ENCODE measurements at places on chromosomes 12 and 14.
A peak's percentile ranks its signal among the peaks of the same experiment; 100 is the strongest.

- no peak for DNase-seq
Observed at GRCh38 chr14:29971101-29971500, 43.5 kb upstream of the PRKD1 start.

- no peak for DNase-seq
Observed at GRCh38 chr12:40351976-40352375, 127.2 kb downstream of the LRRK2 start.

- no peak for DNase-seq
Observed at GRCh38 chr14:75339059-75339458, 60.4 kb downstream of the FOS start.

DNA sequence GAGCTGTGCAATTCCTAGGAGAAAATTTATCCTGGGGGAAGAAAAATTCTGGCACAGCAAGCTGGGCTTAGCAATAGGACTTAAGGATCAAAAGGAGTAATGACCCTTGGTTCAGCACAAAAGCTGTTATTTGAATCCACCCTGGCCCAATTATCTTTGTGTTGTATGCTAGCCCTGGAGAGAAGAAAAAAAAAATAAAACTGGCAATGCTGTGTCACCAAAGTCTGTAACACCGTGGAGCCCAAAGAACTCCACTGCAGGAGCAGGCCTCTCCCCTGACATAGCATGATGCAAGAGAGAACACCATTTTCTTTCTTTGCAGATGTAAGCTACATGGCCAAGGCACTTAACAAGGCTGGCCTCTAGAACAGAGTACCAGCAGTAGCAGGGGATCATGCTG lies 63.0 kb upstream of the ARHGAP5 start:
- no peak for DNase-seq

- no peak for DNase-seq
Observed at GRCh38 chr14:20219033-20219432, 4.5 kb upstream of the OR11H6 start.

DNA sequence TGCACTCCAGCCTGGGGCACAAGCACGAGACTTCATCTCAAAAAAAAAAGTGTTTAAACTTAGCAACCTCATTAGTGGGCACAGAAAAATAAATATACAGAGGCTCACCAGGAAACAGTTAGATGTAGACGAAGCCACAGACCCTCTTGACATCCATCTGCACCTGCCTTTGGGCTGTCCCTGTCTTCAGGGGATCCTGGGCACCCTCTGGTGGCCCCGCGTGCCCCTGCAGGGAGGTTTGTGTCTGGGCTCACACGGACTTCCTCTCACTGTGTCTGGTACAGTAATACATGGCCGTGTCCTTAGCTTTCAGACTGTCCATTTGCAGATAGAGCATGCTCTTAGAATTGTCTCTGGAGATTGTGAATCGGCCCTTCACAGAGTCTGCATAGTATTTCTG lies 916.5 kb downstream of the TMEM121 start:
- no peak for DNase-seq

DNA sequence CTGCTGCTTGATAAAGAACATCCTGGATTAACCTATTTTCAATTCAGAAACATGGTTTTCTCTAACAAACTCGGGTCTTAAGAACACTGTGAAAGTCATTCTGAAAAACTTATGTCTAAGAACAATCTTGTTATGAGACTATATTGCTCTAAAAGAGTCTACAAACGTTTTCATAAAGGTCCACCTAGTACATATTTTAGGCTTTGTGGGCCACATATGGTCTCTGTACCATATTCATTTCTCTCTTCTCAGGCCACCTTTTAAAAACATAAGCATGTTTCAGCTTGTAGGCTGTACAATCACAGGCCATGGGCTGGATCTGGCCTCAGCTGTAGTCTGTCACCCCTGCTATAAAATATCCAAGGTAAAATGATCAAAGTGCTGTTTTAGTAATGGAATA lies 39.9 kb downstream of the PPP4R3A start:
- no peak for DNase-seq

DNA sequence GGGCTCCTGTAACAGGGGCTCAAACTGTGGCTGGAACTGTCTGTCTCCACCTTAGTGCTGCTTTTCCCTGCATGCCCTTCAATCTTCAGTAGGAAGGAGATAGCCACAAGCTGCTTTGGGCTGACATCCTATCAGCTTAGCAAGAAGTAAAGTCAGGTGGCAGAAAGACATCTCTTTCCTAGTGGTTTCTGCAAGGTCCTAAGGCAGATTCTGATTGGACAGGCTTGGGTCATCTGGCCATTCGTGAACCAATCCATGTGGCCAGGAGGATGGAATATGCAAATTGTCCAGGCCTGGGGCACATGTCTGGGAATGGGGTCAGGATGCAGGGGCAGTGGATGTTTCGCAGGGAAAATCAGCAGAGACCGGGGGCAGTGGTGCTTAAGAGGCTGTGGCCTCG lies 5.2 kb downstream of the RITA1 start:
- DNase-seq = no peak

- DNase-seq = no peak
Observed at GRCh38 chr12:11787933-11788849, 138.7 kb downstream of the ETV6 start.

DNA sequence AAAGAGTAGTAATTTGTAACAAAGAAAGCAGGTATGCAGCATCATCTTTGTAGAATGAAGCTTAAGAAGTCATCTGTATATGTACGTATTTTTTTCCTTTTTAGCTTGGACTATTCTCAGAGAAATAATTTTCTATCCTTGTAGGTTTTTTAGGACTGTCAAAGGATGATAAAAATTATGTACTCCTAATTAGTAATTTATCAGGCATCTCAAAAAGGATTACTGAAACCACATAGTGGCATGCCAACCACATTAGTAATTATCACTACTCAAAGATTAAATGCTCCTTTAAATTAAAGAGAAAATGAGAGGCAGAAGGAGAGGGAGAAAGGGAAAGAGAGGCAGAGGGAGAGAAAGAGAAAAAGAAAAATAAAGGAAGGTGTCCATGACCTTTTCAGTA lies 17.3 kb downstream of the TTC8 start:
- no peak for DNase-seq

GRCh38 chr12:6532051-6532926 lies 2.0 kb upstream of the GAPDH start:
- peak; percentile 87 for DNase-seq

- no peak for DNase-seq
Observed at GRCh38 chr12:122346054-122346453, 76.4 kb downstream of the CLIP1 start.

GRCh38 chr12:50024805-50025186 lies 498 bp downstream of the RACGAP1 start:
- DNase-seq = no peak

GRCh38 chr12:57943438-57944080 lies 2.2 kb downstream of the ATP23 start:
- no peak for DNase-seq

GRCh38 chr14:80468331-80469122 lies 257.2 kb upstream of the DIO2 start:
- no peak for DNase-seq

- DNase-seq = no peak
Observed at GRCh38 chr14:96126339-96126782, 78.3 kb upstream of the BDKRB2 start.

DNA sequence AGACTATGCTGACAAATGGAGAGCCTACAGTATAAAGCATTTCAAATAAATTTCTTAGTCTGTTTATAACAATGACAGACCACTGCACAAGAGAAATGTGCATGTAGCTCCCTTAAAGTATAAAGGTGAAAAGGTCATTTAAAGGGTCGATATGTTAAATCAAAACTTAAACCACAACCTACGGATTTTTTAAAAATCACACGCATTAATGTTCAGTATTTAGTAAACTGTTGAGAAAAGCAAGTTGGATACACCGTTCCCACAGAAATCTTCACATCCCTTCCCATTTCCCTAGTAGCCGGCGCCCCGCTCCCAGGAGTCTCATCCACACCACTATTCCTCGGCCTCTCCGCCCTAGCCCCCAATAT lies 614 bp downstream of the FKBP3 start:
- no peak for DNase-seq

DNA sequence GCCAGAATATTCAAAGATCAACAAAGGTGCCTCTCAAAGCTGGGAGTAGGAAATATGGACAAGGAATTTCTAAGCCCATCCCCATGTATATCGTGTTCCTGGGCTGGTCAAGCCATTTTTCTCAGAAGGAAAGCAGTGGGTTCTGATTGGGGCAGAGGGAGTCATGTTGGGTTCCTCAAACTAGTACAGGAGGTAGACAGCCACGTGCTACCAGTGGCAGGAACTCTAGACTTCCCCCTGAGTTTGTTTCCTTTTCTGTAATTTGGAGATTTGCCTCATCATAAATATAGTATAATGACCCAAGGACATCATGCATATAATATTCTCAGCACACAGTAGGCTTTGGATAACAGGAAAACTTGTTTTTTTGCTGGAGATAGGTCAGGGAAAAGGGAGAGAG lies 16.4 kb upstream of the PLEKHH1 start:
- no peak for DNase-seq

DNA sequence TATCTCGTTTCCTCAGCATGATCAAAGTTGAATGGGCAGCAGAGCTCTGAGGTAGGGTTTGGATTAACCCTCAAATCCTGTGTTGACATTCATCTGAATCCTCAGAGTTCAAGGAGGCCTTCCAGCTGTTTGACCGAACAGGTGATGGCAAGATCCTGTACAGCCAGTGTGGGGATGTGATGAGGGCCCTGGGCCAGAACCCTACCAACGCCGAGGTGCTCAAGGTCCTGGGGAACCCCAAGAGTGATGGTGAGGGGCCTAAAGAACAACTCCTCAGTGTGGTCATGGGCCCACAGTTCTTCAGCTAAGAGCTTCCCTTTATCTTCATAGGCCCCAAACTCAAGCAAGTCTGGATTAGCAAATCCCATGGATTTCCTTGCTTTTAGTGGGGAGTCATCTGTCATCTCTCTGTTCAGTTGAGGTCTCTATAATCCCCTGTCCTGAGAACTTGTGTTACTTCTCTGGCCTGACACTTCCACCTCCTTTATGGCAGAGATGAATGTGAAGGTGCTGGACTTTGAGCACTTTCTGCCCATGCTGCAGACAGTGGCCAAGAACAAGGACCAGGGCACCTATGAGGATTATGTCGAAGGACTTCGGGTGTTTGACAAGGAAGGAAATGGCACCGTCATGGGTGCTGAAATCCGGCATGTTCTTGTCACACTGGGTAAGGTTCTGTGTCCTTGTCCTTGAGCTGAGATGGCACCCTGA lies 1.5 kb downstream of the MYL6 start:
- DNase-seq = no peak

- no peak for DNase-seq
Observed at GRCh38 chr14:59020382-59020781, 168.1 kb upstream of the DAAM1 start.

GRCh38 chr12:112602150-112602549 lies 183.4 kb downstream of the PTPN11 start:
- no peak for DNase-seq

- DNase-seq = no peak
Observed at GRCh38 chr14:49882826-49883694, 9.8 kb upstream of the ARF6 start.

GRCh38 chr14:37172024-37172869 lies at the start of gene SLC25A21:
SLC25A21 (minus strand) TSS chr14:37172606.
- DNase-seq = peak; percentile 89

- no peak for DNase-seq
Observed at GRCh38 chr14:35897616-35898111, 71.5 kb downstream of the BRMS1L start.

GRCh38 chr14:100749967-100750597 lies 23.4 kb downstream of the DLK1 start:
- no peak for DNase-seq

DNA sequence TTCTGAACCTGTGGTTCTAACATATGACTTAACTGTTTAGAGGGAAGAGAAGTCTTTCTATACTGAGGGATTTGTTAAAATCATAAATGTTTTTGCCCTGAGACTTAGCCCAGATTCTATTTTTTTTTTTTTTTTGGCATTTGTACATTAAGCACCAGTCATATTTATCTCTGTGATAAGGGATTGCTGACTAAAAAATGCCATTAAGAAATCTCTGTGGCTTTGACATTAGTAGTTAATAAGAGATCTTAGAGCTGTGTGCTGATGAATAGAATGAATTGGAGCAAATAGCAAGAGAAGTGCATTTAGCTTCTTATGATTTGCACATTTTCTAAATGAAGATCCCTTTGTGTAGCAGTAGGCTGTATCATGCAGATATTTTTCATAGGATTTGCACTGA lies 32.5 kb downstream of the NFYB start:
- DNase-seq = no peak

- no peak for DNase-seq
Observed at GRCh38 chr12:17372508-17372907, 717.5 kb downstream of the RERGL start.

DNA sequence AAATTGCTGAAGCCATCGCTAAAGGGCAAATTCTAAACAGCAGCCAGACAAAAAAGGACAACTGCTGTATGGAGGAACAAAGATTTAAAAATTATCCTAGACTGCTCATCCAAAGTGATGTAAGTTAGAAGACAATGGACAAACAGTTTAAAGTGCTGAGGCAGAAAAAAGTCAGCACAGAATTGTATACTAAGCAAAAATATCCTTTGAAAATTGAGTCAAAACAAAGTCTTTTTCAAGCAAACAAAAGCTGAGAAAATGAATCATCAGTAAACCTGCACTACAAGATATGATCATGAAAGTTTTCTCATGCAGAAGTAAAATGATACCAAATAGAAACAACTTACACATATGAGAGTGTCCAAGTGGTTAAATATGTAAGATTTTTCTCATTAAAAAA lies 43.6 kb downstream of the EML5 start:
- DNase-seq = no peak

DNA sequence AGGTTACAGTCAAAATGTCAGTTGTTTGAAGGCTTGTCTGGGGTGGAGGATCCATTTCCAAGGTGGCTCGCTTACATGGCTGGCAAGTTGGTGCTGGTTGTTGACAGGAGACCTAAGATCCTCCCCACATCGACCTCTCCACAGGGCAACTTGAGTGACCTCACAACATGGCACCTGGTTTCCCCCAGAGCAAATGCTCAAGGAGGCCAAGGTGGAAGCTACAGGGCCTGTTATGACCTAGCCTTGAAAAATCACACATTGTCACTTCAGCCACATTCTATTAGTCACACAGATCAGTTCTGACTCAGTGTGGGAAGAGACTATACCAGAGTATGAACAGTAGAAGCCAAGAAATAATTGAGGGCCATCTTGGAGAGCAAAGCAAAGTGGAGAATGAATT lies 11.3 kb upstream of the GNG2 start:
- no peak for DNase-seq

- no peak for DNase-seq
Observed at GRCh38 chr12:15627995-15628945, 160.9 kb downstream of the EPS8 start.

DNA sequence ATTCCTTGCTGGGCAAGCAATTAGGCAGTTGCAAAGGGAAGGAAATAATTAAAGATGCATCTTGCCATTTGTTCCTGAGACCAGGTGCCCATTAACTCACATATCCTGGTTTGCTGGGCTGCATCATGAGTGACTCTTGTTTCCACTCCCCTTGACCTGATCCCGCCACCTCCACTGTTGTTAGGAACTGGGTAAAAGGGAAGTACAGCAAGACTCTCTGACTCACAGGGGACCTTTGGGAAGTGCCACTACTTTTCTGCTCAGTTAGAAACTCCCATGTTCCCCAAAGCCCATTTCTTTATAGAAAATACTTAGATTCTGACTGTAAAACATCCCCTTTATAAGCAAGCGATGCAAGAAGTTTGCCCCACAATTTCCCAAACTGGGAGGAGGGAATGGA lies 186.0 kb upstream of the BCL2L14 start:
- no peak for DNase-seq

GRCh38 chr12:53128780-53129569 lies 25.7 kb downstream of the SOAT2 start:
- no peak for DNase-seq

- no peak for DNase-seq
Observed at GRCh38 chr12:129613314-129613713, 290.5 kb downstream of the TMEM132D start.

- no peak for DNase-seq
Observed at GRCh38 chr12:101066489-101066888, 143.5 kb downstream of the SLC5A8 start.

All from aorta (tissue), 5 donors.